Fibroblast of the aortic adventitia (primary cell): ENCODE measurements at places on chromosomes 2 and 18. TPM values are rescaled to one million over a fixed set of nuclear protein-coding genes. Genes with fewer than 3 reads are reported as not detected.

Gene HES6
- 1.6 and 6.6 TPM in 2 replicates for total RNA-seq

Gene LYG1
- total RNA-seq, result 0.09 TPM in 1 of 2 replicates, not detected in the other

Gene SLC9A2
- under 0.01 TPM in 1 of 2 replicates, not detected in the other for total RNA-seq

Gene CHPF
- total RNA-seq, result 62.4 and 271 TPM in 2 replicates

Gene RAB6C
- total RNA-seq, result not detected in 2 replicates

Gene GCKR
- total RNA-seq, result 4.5 and 4.9 TPM in 2 replicates

Gene SCYGR5
- total RNA-seq, result not detected in 2 replicates

Gene GKN2
- not detected in 2 replicates for total RNA-seq

Gene CAPN14
- total RNA-seq, result 0.09 and 0.16 TPM in 2 replicates

Gene LIMS1
- 66.6 and 91.2 TPM in 2 replicates for total RNA-seq

Gene ESPNL
- total RNA-seq, result 1.4 and 2.4 TPM in 2 replicates

Gene IL36B
- total RNA-seq, result not detected in 2 replicates

Gene CLHC1
- total RNA-seq, result 14.3 and 36.5 TPM in 2 replicates

Gene CERKL
- total RNA-seq, result 0.27 TPM in 1 of 2 replicates, not detected in the other

Gene MAPRE3
- 5.3 and 7.2 TPM in 2 replicates for total RNA-seq

Gene CYP26B1
- total RNA-seq, result 2.5 and 8.6 TPM in 2 replicates

Gene CDK15
- 4.5 and 7.0 TPM in 2 replicates for total RNA-seq

Gene EPG5
- total RNA-seq, result 14.6 and 66.3 TPM in 2 replicates

Gene ATP6V1C2
- total RNA-seq, result not detected in 2 replicates

Gene XPO1
- 201 and 220 TPM in 2 replicates for total RNA-seq

Gene HK2
- total RNA-seq, result 20.0 and 35.4 TPM in 2 replicates

Gene NT5DC4
- total RNA-seq, result not detected in 2 replicates

Gene ST6GAL2
- total RNA-seq, result 0.09 and 0.16 TPM in 2 replicates

Gene DYNC2LI1
- total RNA-seq, result 27.4 and 44.0 TPM in 2 replicates

Gene ANKZF1
- total RNA-seq, result 23.7 and 64.5 TPM in 2 replicates

Gene SH3BP4
- total RNA-seq, result 32.2 and 49.7 TPM in 2 replicates

Gene TUBB8B
- total RNA-seq, result not detected in 2 replicates

Gene RNF181
- total RNA-seq, result 86.7 and 213 TPM in 2 replicates

Gene RAMP1
- 3.1 and 3.4 TPM in 2 replicates for total RNA-seq

Gene GMCL1
- total RNA-seq, result 9.7 and 14.2 TPM in 2 replicates

Gene RUFY4
- total RNA-seq, result not detected in 2 replicates
